Heart right ventricle (tissue), 16 donors: ENCODE measurements at places on chromosomes 2 and 18. TPM values are rescaled to one million over a fixed set of nuclear protein-coding genes. Genes with fewer than 3 reads are reported as not detected.

Gene SCTR
- total RNA-seq, result not detected

DNA sequence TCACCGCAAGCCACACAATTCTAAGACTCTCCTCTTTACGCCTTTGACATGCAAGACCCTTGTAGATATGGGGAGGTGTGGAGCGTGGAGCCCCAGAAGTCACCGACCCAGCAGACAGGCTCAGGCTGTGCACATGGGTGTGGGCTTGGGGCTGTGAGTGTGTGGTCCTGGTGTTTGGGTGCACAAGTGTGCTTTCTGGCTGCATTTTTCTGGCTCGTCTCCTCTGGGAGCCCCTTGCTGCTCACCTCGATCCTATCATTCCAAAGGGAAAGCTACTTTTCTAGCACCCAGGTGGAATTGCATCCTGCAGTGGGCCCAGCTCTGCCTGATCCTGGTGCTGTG is 143.0 kb downstream of the ACOXL start:
- H3K36me3 ChIP-seq, result no peaks in the 10 kb centered on the region
- no peaks in the 10 kb centered on the region for H3K4me1 ChIP-seq
- no peak overlapping the region for H3K4me3 ChIP-seq
- DNase-seq, result no peak

- H3K27me3 ChIP-seq, result no peaks in the 10 kb centered on the region
- H3K4me3 ChIP-seq, result no peak overlapping the region
- H3K4me1 ChIP-seq, result peaks cover 34% of the 10 kb centered on the region
- H3K36me3 ChIP-seq, result no peaks in the 10 kb centered on the region
- DNase-seq, result peak; percentile 43
Measured at GRCh38 chr2:158716121-158716791, 78.9 kb upstream of the DAPL1 start.

Gene SERPINB13
- total RNA-seq, result not detected

- peaks cover 14% of the 10 kb centered on the region for H3K36me3 ChIP-seq
- H3K27ac ChIP-seq, result no peak overlapping the region
- no peak for DNase-seq
- H3K4me1 ChIP-seq, result peaks cover 6% of the 10 kb centered on the region
- H3K4me3 ChIP-seq, result peak overlapping the region; percentile 78
Measured at GRCh38 chr2:112542984-112543661, 858 bp downstream of the POLR1B start.

Gene UGT1A5
- total RNA-seq, result not detected

Gene KLHL41
- total RNA-seq, result 134 TPM

DNA sequence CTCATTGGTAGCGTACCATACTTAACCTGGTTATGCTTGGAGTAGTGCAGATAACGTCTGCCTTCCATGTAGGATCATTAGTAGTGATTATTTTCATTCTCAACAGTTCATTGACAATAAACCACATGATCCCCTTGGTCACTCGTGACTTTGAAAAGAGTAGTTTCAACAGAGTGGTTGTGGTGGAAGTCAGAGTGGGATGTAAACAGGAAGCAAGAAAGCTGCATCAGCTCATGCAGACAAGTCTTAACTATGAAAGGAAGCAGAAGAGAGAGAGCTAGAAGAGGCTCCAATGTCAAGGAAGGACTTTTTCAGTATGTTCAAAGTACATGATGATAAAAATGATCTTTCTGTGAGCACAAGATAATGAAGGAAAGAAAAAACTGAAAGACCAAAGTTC is 287.4 kb downstream of the MBD2 start:
- no peaks in the 10 kb centered on the region for H3K36me3 ChIP-seq
- no peak overlapping the region for H3K4me3 ChIP-seq
- H3K4me1 ChIP-seq, result no peaks in the 10 kb centered on the region
- no peak overlapping the region for H3K27ac ChIP-seq
- H3K27me3 ChIP-seq, result no peaks in the 10 kb centered on the region

DNA sequence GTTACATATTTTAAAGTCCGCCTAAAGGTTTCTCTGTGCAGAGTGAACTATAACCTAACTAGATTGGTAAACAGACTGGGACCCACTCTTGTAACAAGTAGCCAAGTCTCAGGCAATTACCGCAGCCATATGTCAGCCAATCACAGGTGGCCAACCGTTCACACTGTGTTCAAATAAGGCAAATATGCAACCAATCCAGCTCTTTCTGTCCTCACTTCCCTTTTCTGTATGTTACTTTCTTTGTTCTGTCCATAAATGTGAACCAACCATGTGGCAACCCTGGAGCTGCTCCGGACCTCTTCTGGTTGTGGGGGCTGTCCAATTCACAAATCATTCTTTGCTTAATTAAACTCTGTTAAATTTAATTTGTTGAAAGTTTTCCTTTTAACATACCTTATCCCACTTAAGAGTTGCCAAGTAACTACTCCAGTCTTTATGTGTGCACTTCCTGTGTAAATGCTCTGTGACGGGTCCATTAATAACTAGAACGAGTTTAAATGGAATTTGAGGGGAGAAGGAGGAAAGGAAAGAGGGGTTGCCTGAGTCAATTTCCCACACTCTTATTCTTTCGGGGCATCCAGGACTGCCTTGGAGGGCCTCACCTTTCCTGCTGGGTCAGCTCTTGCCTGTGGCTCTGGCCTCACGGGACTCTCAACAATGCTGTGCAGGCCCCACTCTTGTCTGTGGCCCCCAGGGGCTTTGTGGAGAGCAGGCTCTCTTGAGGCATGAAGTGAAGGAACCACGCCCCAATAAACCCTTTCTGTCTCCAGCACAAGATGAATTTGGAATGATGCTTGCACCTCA is 6.6 kb upstream of the RPL37A start:
- no peak overlapping the region for H3K27ac ChIP-seq
- H3K4me1 ChIP-seq, result peaks cover 4% of the 10 kb centered on the region
- DNase-seq, result no peak
- H3K36me3 ChIP-seq, result no peaks in the 10 kb centered on the region
- H3K4me3 ChIP-seq, result no peak overlapping the region
- no peaks in the 10 kb centered on the region for H3K27me3 ChIP-seq

GRCh38 chr2:12948961-12949353 is 232.2 kb downstream of the TRIB2 start:
- DNase-seq, result no peak
- no peak overlapping the region for H3K27ac ChIP-seq
- no peaks in the 10 kb centered on the region for H3K4me1 ChIP-seq
- H3K27me3 ChIP-seq, result no peaks in the 10 kb centered on the region
- H3K36me3 ChIP-seq, result no peaks in the 10 kb centered on the region

GRCh38 chr18:36724591-36725001 is 104.2 kb downstream of the TPGS2 start:
- H3K4me3 ChIP-seq, result no peak overlapping the region
- DNase-seq, result no peak
- no peaks in the 10 kb centered on the region for H3K27me3 ChIP-seq
- H3K36me3 ChIP-seq, result no peaks in the 10 kb centered on the region
- peaks cover 25% of the 10 kb centered on the region for H3K4me1 ChIP-seq
- H3K27ac ChIP-seq, result peak overlapping the region; percentile 5

DNA sequence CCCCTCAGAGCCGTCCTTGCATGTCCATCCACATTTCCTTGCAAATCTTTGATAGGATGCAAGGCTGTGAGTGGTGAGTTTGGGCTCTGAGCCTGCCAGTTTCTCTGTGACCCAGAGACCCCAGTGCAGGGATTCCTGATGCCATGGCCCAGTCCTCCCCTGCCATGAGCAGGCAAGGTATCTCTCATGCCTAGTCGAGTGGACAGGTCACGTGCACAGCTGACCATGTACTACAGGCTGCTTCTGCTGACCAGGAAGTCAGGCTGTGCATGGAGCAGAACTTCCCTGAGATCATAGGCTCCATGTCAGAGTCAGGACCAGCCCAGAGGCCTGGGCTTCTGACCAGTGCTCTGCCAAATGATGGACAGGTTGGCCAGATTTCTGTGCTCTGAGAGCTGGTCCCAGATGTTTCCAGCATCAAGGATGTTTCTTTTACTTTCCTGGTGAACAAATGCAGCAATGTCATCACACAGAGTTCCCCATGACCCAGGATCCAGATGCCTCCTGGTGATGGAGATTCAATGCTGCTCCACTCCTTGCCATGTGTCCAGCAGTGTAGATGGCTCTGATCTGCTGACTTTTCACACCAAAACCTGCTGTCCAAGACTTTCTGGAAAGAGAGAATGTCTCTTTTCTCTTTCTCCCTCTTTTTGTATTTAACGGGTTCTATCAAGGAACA is 321.6 kb upstream of the HS6ST1 start:
- H3K4me3 ChIP-seq, result no peak overlapping the region
- H3K36me3 ChIP-seq, result no peaks in the 10 kb centered on the region
- peaks cover 3% of the 10 kb centered on the region for H3K27me3 ChIP-seq
- H3K4me1 ChIP-seq, result no peaks in the 10 kb centered on the region

DNA sequence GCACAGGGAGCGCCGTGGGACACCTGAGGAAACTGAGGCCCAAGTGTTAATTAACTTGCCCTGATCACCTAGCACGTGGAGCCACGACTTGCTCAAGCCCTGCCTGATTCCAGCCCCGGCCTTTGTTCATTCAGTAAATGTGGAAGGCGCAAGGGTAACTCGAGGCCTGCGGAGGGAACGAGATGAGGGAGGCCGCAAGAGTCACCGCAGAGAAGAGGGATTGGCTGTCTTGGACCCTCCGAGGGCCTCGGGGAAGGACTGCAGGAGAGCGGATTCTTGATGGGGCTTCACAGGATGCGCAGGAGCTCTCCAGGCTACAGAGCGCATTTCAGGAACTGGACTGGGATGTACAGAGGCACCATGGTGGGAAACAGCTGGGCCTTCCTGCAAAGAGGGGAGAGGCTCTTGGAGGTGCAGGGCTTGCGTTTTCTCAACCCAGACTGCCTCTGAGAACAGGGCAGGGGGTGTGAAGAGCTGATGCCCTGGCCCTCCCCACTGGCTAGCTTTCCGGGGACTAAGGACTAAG is 511 bp upstream of the ANKMY1 start:
- DNase-seq, result no peak
- peak overlapping the region; percentile 37 for H3K4me3 ChIP-seq
- H3K27ac ChIP-seq, result no peak overlapping the region
- H3K4me1 ChIP-seq, result peaks cover 57% of the 10 kb centered on the region
- no peaks in the 10 kb centered on the region for H3K27me3 ChIP-seq
- H3K36me3 ChIP-seq, result peaks cover 7% of the 10 kb centered on the region

GRCh38 chr2:187853381-187853791 is 299.2 kb upstream of the TFPI start:
- H3K36me3 ChIP-seq, result no peaks in the 10 kb centered on the region
- no peak for DNase-seq
- H3K27me3 ChIP-seq, result no peaks in the 10 kb centered on the region
- H3K4me3 ChIP-seq, result no peak overlapping the region

Gene CCDC150
- total RNA-seq, result 2.1 TPM

Gene SERPINB10
- not detected for total RNA-seq

Gene ITGA4
- total RNA-seq, result 3.4 TPM

DNA sequence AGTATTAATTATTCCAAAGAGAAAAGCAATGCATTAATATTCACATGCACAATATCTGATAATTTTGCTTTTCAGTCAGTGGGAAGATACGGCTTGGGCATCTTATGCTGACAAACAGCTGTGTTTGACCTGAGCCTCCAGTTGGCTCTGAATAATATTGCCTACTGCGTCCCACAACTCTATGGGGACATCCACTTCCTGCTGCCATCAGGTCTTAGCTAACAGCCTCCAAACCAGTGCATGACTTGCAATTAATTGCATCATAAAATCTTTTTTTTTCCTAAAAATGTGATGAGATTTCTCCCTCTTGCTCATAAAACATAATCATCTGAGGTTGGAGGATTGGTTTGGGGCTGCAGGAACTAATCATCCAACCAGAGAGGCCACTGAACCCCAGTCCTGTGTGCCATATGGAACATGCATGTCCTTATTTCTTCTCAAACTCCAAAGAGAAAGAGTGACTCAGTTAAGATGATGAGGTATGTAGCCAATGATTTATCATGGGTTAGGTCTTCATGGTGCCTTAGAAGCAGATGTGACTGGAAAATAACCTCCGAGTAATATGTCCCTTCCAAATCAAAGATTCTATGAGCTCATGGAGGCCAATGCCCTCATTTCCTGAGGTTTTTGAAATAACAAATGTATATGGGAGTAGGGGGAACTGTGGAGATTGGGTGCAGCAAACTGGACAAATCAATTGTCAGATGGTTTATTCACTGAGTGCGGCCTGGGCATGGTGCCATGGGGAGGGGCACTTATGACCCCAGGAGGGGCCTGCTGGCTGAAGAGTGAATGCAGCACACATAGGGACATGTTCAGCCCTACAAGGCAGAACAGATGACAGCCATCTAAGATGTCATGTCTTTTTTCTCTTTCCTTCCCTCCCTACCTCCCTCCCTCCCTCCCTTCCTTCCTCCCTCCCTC is 39.4 kb downstream of the EDAR start:
- no peak overlapping the region for H3K27ac ChIP-seq
- H3K27me3 ChIP-seq, result no peaks in the 10 kb centered on the region
- H3K4me3 ChIP-seq, result no peak overlapping the region
- no peaks in the 10 kb centered on the region for H3K36me3 ChIP-seq
- H3K4me1 ChIP-seq, result no peaks in the 10 kb centered on the region
- no peak for DNase-seq

- no peaks in the 10 kb centered on the region for H3K4me1 ChIP-seq
- no peak for DNase-seq
- no peaks in the 10 kb centered on the region for H3K36me3 ChIP-seq
- no peak overlapping the region for H3K4me3 ChIP-seq
- H3K27me3 ChIP-seq, result peaks cover 32% of the 10 kb centered on the region
Measured at GRCh38 chr2:110748489-110748867, 16.1 kb downstream of the ACOXL start.

- H3K4me1 ChIP-seq, result no peaks in the 10 kb centered on the region
- no peak overlapping the region for H3K27ac ChIP-seq
- no peaks in the 10 kb centered on the region for H3K27me3 ChIP-seq
- H3K4me3 ChIP-seq, result no peak overlapping the region
Measured at GRCh38 chr2:117862459-117862858, 48.0 kb downstream of the DDX18 start.

Gene CD207
- total RNA-seq, result 1.1 TPM

Gene GREB1
- 5.2 TPM for total RNA-seq

GRCh38 chr2:228916416-228917090 is 354.5 kb downstream of the PID1 start:
- no peaks in the 10 kb centered on the region for H3K27me3 ChIP-seq
- no peaks in the 10 kb centered on the region for H3K36me3 ChIP-seq
- no peak overlapping the region for H3K4me3 ChIP-seq
- H3K4me1 ChIP-seq, result no peaks in the 10 kb centered on the region
- H3K27ac ChIP-seq, result no peak overlapping the region

DNA sequence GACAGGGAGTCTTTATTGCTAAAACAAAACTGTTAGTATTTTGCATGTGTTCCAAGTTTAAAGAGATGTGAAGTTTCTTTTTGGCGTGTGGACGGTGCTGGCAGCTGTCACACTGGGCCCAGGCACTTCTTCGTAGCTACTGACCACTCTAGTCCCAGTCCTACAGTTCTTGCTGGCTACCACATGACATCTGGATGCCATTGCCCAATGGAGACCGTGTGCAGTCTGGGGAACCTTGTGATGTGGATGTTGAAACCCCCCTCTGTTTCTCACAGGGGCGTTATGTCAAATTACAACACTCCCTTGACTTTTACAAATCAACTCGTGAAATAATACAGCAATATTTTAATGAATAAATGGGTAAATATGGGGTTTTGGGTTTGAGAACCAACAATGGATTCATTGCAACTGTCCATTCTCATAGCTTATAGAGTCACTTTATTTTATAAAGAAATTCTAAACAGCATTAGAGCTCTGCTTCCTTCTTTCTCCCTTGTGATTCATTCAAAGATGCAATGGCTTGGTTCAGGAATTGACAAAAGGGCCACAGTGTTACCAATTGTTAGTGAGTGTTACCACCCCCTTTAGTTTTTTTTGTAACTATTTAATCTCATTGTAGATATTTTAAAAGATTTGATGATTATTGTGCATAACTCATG is 1.2 kb downstream of the GPD2 start:
- peak overlapping the region; percentile 100 for H3K27ac ChIP-seq
- H3K27me3 ChIP-seq, result no peaks in the 10 kb centered on the region

GRCh38 chr2:163733301-163733938 is 2.4 kb downstream of the FIGN start:
- H3K36me3 ChIP-seq, result no peaks in the 10 kb centered on the region
- H3K4me3 ChIP-seq, result peak overlapping the region; percentile 63
- H3K27me3 ChIP-seq, result peaks cover 5% of the 10 kb centered on the region

Gene TUBA4B
- total RNA-seq, result not detected
